ENCODE measurements at places on chromosomes 13 and 19.
A peak's percentile ranks its signal among the peaks of the same experiment; 100 is the strongest.

GRCh38 chr19:49567861-49568441, 12.4 kb downstream of the NOSIP start:
- DNase-seq = no peak

DNA sequence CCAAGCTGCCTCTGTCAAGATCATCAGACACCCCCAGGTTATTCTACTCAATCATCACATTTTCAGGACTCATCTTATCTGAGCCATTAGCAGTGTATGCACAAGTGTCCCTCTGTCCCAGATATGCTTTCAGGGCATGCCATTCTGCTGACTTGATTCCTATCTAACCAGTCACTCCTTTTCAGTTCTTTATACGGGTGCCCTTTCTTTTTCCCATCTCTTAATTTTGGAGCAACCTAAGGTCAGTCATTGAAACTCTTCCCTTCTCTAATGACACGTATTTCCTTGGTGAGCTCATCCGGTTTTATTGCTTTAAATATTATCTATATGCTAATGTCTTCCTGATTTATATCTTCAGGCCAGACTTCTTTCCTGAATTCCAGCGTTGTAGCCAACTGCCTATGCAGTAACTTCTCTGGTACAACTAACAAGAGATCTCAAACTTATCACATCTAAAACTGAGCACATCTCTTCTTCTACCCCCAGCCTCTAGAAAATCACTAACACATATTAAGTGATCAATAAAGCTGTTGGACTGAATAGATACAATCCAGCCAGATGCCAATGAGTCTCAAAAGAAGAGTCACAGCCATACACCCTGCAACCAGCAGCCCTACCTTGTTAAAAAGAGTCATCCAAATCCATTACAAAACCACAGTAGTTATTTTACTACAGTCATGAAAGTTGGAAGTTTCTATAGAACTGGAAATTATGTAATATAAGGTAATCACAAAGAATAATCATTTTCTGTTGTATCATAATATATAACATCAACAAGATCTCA, 58.8 kb downstream of the DCLK1 start:
- no peak for DNase-seq

DNA sequence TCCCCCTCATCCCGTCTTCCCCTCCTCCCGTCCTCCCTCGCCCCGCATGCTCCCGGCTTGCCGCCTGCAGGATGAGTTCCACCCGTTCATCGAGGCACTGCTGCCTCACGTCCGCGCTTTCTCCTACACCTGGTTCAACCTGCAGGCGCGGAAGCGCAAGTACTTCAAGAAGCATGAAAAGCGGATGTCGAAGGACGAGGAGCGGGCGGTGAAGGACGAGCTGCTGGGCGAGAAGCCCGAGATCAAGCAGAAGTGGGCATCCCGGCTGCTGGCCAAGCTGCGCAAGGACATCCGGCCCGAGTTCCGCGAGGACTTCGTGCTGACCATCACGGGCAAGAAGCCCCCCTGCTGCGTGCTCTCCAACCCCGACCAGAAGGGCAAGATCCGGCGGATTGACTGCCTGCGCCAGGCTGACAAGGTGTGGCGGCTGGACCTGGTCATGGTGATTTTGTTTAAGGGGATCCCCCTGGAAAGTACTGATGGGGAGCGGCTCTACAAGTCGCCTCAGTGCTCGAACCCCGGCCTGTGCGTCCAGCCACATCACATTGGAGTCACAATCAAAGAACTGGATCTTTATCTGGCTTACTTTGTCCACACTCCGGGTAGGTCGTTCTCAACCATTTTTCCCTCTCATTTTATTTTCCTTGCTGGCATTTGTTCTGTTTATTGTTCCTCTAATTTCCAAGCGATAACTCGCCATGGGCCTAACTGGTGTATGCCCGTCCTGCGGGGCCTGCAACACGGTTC, 29.8 kb downstream of the NFIX start:
- peak; percentile 66 for DNase-seq

DNA sequence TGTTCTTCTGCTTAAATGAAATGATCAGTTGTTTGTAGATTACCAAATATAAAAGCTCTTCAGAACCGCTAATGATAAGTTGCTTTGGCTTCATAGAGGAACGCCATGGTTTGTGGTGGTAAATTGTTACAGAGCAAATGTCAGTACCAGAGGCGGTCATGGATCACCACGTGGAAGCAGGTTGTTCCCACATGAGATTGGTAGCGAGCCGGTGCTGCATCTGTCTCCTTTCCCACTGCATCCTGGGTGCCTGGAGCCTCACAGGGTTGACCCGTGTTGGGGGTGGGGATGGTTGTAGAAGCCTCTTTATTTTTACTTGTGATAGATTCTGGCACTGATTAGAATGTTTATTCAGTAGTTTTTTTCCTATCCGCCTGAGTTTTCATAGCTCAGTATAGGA, 14.7 kb downstream of the GARRE1 start:
- no peak for DNase-seq

DNA sequence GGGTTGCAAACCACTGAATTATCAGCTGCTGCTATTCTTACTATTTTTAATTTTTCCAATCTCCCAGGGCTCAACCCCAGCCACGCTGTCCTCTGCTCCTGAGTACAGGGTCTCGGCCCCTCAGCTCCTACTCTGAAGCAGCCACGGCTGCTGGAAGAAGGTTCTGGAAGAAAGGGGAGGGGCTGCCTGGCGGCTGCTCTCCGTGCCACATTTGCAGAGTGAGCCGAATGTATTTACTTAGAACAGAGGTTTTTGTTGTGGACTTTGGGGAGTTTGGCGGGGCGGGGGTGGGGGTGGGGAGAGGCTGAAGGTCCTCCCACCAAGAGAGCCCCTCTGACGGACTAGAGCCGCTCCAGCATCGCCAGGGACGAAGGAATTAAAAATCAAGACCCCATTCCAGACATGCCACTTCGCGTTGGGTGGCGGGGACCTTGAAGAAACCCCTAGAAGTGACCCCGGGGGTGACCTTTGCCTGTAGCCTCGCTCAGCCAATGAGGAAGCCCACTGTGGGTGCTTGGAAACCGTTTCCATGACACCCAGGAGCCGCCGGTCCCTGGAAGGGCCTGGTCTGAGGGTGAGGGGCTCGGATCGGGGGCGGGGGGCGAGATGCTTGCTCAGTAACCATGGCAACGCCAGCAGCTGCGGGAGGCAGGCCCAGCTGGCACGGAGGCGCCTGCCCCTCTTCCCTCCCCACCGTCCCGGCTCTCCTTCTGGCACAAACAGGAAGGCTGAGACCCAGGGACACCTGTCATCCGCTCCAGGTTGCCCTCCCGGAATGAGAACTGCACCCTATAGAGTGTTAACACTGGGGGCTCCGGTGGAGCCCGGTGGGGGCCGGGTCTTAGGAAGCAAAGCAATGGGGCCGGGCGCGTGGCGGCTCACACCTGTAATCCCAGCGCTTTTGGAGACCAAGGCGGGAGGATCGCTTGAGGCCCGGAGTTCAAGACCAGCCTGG, 54.2 kb upstream of the PTPRS start:
- no peak for DNase-seq

DNA sequence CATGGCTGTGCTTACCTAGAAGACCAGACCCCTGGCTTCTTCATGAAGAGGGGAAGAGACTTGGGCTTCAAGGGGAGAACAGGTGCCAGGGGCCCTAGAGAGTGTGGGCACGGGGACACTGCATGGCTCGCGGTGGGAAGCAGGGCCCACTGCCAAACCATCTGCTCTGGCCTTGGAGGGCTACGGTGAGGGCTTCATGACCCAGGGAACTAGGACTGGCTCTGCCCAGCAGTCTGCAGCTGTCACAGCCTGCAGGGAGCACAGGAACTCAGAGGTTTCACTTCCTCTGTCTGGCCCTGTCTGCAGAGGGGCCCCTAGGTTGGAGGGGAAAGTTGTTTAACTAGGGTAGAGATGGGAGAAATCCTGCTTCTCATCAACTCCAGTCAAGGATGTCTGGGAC, 4.3 kb downstream of the ERCC1 start:
- DNase-seq = peak; percentile 20

GRCh38 chr19:45164577-45165335, 4.0 kb upstream of the NKPD1 start:
- DNase-seq = no peak

- DNase-seq = no peak
Measured at GRCh38 chr13:112333756-112334543, 42.2 kb upstream of the SPACA7 start.

DNA sequence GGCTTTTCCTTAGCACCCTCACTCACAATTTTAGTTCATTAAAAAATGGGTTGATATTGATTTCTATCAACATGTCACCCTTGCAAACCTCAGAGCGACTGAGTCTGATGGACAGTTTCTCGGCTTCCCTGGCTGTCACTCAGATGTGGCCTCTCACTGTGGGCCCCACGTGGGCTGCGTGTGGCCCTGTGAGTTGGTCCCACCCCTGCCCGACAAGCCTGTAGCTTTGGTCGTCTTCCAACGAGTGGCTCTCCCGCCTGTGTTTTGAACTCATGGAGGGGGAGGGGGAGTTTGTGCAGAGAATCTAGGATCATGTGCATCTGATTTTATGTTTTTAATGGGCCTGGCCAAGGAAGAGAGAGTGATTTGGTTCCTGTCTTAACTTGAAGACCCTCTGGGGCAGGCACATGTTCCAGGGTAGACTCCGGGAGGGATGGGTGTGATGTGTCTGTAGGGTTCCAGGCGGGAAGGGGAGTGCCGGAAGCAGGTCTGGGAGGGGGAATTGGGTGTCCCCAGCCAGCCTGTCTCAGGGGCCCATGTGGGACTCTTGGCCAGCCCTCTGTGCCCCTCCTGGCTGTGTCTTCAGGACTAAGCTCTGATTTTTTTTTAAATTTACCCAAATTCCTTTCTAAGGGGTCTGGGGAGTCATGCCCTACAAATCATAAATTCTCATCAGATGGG, 18.9 kb downstream of the ATP11A start:
- no peak for DNase-seq

DNA sequence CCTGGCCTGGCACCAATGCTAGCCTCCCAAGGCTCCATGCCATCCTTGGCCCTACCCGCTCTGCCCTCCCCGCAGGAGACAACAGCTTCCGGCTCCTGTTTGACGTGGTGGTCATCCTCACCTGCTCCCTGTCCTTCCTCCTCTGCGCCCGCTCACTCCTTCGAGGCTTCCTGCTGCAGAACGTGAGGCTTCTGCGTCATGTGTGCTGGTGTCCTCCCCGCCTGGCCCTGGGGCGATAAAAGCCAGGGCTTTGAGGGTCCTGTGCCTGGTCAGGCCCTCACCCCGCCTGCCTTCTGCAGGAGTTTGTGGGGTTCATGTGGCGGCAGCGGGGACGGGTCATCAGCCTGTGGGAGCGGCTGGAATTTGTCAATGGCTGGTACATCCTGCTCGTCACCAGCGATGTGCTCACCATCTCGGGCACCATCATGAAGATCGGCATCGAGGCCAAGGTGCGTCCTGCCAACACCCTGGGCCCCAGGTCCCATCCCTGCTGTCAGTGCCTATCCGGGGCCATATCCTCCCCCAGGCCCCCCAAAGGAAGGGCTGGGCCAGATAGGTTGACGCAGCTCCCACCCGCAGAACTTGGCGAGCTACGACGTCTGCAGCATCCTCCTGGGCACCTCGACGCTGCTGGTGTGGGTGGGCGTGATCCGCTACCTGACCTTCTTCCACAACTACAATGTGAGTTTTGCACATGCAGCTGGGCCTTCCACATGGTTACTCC, 6.3 kb downstream of the MCOLN1 start:
- DNase-seq = no peak

DNA sequence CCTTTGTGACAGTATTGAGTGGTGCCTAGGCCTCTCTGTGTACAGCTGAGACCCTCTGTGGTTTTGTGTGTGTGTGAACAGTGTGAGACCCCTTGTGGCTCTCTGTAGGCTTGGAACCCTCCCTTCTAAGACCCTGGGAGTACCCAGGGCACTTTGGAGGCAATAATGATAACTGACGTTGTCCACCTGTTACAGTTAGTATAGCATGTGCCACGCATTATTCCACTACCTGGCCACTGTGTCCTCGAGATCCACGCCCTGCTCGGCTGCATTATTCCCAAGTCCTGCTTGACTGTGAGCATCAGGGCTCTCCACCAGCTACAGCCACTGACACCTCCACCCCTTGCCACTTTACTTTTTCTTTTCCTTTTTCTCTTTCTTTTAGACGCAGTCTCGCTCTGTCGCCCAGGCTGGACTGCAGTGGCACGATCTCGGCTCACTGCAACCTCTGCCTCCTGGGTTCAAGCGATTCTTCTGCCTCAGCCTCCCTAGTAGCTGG, 2.0 kb downstream of the GRAMD1A start:
- DNase-seq = no peak

GRCh38 chr13:71028884-71029283, 838.1 kb downstream of the DACH1 start:
- DNase-seq = no peak

GRCh38 chr13:54709546-54709945, 1680.9 kb downstream of the OLFM4 start:
- no peak for DNase-seq

DNA sequence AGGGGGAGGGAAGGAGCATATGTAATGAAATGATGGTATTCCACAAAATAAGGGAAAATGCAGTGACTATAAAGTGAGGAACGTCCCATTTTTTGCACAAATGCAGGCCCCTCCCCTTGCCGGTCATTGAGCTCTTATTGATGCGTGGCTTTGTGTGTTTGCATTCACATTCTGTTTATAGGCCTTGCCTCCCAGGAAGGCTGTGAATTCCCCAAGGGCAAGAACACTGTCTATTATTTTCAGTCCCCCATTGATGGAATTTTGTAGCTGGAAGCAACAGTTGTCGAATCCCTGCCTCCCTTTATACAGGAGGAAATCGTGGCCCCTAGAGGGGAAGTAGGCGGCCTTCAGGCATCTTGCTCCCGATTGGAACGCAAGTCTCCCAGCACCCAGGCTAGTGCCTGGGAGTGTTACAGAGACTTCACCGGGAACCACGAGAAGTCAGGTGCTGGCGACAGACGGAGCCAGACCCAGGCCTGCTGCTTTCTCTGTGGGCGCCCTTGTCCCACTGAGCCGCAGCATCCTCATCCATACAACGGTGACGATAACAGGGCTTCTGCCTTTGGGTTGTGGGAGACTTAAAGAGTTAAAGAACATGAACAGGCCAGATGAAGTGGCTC, 6.9 kb downstream of the SBSN start:
- DNase-seq = no peak

GRCh38 chr19:5789886-5790558, 941 bp downstream of the DUS3L start:
- DNase-seq = no peak

- no peak for DNase-seq
Measured at GRCh38 chr13:43244481-43244880, 221.1 kb downstream of the DNAJC15 start.

DNA sequence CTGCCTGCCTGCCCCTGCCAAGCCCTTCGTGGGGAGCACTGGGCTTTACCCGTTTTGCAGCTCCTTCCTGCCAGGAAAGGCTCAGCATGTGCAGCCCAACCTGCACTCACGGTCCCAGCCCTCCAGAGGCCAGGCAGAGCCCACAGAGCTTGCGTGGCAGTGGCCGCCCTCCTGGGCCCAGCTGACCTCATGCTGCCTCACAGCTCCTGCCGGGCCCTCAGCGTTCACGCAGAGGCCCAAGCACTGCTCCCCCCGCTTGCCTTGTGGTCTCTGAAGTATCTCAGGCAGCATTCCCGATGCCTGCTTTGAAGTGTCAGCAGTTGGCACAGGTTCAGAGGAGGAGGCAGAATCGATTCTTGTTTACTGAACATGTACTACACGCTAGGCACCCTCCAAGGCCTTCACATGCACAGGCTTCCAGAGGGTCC, 32.5 kb downstream of the CAPN12 start:
- no peak for DNase-seq

GRCh38 chr13:40236566-40237168, 429.8 kb downstream of the FOXO1 start:
- DNase-seq = no peak

Data from G401 (cell line).